ENCODE measurements at places on chromosomes 5 and 9.

DNA sequence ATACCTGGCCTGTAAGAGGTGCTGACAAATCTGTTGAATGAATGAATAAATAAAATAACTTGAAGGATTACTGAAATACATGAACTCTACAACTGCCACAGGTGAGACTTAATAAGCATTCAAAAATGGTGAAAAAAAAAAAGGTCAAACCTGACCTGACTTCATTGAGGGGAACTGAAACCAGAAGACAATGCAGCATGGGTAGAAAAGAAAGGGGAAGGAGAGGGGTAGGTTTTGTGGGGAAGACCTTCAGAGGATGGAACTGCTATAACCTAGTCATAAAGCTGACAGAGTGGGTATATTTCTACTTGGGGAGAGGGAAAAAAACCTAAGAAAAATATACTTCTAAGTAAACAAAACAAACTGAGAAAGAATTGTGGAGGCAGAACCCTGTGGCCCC lies 56.6 kb downstream of the RASEF start:
- ATAC-seq, result no peak

- ATAC-seq, result no peak
Measured at GRCh38 chr5:7844901-7845300, 6.0 kb downstream of the CFAP90 start.

GRCh38 chr9:133680250-133680975 lies 44.2 kb downstream of the DBH start:
- no peak for ATAC-seq

DNA sequence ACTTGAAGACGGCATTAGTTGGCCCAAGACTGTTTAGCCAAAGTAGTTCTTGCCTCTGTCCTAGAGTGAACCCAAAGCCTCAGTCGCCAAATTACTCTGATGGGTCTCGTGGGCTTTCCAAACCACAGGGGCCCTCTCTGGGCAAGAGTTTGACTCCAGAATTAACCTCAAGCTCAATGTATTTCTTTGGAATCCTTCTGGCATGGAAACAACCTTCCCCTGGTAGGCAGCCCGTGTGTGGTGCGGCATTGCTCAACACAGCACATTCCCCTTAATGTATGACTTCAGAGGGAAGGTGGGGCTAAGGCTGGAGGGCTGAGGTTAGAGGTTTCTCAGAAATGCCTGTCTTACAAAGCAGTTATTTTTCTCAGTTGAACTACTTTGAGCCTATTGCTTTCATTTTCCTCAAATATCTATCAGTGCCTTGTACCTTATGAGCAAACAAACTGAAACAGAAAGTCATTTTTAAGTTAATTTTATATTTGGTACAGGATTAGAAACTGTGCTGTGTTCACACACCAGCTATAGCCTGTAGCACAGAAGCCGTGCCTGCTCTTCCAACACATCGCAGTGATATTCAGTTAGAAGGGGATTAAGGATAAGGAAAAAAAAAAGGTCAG lies 123.9 kb upstream of the HAPLN1 start:
- no peak for ATAC-seq

- no peak for ATAC-seq
Measured at GRCh38 chr5:123279136-123279535, 144.1 kb downstream of the CEP120 start.

GRCh38 chr5:145027286-145027685 lies 807.9 kb downstream of the PRELID2 start:
- peak; percentile 56 for ATAC-seq

GRCh38 chr9:77947651-77948050 lies 84.0 kb downstream of the GNAQ start:
- peak; percentile 10 for ATAC-seq

GRCh38 chr5:99061711-99062110 lies 132.9 kb upstream of the CHD1 start:
- ATAC-seq, result no peak

DNA sequence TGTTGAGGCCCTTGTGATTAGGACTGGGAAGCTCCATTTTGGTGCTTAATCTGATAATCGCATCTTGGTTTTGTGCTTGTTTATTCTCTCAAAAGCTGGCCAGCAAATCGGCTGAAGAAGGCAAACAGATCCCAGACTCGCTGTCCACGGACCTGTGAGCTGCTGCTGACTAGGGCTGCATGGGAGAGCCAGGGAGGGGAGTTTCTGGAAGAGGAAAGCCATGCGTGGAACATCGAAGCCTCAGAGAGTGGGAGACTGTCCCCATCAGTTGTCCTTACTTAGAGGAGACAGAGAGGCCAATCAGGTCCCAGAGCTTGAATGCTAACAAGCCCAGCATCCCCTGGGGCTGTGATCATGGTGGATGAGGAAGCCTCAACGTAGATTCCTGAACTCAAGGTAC lies 23.0 kb upstream of the FOXI1 start:
- no peak for ATAC-seq

DNA sequence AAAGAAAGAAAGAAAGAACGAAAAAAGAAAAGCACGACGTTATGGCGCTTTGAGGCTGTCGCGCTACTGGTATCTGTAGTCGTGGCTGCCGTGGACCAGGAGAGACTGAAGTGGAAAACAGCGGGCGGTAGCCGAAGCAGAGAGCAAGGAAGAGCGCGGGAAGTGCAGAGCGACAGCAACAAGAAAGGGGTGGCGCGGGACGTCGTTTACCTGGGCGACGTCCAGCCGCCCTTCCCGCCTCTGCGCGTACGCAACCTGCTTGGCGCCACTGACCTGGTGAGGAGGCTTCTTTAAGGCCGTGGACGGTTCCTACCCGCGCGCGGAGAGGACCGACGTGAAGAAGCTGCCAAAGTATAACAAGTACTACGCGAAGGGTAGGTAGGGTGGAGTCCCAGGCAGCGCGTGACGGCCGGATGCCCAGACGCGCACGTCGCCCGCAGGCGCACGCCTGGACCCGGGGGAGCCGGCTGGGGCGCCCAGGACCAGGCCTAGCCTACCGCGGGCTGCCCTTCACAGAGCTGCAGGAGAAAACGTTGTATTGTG lies 15.4 kb downstream of the CCL28 start:
- ATAC-seq, result peak; percentile 50

DNA sequence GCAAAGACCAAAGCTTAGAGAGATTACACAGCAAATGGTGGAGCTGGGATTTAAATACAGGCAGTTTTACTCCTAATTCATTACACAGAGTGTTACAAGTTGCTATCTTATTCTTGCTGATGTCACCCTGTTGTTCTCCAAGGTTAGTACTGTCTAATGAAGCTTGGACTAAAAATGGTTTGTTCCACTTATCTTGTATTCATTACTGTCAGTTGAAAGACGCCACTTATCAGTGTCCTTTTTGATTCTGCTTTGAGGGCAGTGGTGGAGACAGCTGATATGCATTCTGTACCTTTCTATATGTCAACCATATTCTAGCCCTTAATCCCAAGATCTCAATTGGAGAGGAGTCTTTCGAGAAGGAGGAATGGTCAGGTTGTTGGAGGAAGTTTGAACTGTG lies 14.0 kb upstream of the DENND4C start:
- ATAC-seq, result no peak

Measured in motor neuron (in vitro differentiated cells).